H54 (cell line): ENCODE measurements at places on chromosomes 5 and 9.
A peak's percentile ranks its signal among the peaks of the same experiment; 100 is the strongest.

DNA sequence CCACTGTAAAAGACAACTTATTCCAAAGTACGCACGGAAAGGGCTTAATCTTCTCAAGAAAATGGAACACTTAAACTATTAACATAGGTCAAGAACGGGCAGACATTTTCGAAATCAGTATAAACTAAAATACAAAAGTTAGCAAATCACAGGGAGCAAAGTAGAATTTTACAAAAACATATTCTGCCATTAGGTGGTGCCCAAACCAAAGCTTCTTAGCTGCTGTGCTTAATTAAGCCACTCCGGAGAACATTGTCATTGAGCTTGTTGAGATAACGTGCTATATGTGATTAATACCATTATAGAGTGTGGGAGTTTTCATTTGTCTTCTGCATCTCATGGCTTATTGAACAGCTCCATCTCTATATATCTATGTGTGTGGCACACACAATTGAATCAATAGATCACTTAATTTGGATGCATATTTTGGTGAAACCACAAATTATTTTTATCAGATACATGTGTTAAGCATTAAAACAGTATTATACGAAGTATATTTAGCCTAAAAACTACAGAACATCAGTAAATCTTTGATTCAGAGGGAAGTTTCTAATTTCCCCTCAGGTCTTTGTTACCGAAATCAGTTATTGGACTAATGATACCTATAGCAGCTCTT lies 23.4 kb downstream of the UBLCP1 start:
- no peak for DNase-seq

DNA sequence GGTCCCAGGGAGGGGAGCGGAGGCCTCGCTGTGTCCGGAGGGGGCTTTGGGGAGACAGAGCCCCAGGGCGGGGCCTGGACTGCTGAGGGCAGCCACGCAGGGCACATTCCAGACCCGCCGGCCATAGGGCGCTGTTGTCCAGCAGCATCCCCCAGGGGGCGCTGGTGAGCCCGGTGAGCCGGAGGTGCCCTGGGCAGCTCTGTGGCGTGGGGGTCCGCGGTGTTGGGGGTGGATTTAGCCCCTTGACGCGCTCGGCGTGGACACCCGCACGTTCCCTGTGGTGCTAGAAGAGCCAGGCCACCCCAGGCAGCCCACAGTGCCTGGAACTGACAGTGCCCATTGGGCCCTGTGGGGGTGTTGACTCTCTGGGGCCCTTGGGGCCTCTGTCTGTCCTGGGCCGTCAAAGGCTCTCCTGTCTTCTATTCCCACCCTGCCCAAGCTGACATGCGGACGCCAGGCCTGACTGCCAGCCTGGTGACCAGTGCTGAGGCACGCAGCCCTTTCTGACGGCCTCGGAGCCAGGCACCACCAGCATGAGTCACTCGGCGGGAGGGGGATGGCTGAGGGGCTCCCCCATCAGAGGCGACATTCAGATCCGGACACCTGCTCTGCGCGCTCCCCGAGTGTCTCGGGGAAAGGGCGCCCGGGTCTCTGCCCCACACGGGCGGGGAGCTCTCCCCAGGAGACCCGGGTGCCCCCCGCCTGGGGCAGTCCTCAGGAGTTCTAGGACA lies 23.9 kb downstream of the TPPP start:
- DNase-seq: no peak

DNA sequence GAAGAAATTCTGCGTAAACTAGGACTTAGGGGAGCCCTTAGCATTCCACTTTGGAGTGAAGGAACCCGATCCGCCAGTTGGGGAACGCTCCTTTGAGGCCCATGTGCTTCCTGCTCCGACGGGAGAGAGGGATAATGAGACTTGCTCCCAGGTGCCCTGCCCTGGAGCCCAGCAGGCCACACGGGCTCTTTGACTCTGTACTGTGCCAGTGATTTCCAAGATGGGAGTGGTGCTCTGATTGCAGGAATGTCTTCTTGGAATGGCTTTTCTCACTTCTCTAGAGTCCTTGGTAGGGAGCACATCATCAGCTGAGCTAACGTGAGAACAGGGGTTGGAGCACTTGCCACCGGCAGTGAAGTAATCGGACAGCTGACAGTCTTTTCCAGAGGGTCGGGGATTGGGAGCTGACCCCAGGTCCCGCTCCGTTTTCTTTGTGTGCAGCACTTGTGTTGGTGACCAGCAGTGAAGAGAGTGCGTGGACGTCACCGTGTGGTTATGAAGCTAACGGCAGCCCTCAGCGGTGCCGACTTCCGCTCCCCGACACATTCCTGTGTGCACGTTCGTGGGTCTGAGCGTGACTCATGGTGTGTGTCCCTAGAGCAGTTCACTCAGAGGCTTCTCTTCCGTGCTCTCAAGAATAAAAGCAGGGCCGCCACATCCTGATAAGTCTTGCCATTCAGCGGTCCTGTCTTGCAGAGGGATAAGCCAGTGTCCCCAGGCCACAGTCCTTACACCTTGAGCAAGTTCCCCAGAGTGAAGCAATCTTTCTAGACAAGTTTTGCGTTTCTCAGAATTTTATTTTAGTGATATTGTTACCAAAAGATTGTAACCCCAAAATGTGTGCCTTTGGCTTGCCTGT lies 25.6 kb downstream of the ABL1 start:
- no peak for DNase-seq

DNA sequence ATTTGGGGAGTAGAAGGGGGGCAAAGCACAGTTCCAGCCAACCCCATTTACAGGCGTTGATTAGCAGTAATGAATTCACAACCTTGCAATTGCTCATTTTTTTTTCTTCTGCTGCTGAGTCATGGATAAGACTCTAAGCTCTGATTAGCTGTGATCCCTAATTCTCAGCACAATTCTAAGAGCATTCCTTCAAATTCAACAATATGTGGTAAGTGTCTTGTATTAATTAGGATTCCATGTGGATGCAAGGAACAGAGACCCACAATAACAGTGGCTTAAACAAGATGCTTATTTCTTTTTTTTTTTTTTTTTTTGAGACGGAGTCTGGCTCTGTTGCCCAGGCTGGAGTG lies 133.4 kb downstream of the PALM2AKAP2 start:
- DNase-seq: no peak

- DNase-seq: peak; percentile 27
Measured at GRCh38 chr5:151318850-151319732, 15.5 kb upstream of the SLC36A3 start.

GRCh38 chr5:129362456-129362855 lies 97.6 kb upstream of the ADAMTS19 start:
- no peak for DNase-seq

- peak; percentile 93 for DNase-seq
Measured at GRCh38 chr9:96383165-96383942, at the start of gene SLC35D2. Gene SLC35D2 (minus strand): TSS chr9:96383711. CDS start chr9:96383634, 77 bp downstream.

DNA sequence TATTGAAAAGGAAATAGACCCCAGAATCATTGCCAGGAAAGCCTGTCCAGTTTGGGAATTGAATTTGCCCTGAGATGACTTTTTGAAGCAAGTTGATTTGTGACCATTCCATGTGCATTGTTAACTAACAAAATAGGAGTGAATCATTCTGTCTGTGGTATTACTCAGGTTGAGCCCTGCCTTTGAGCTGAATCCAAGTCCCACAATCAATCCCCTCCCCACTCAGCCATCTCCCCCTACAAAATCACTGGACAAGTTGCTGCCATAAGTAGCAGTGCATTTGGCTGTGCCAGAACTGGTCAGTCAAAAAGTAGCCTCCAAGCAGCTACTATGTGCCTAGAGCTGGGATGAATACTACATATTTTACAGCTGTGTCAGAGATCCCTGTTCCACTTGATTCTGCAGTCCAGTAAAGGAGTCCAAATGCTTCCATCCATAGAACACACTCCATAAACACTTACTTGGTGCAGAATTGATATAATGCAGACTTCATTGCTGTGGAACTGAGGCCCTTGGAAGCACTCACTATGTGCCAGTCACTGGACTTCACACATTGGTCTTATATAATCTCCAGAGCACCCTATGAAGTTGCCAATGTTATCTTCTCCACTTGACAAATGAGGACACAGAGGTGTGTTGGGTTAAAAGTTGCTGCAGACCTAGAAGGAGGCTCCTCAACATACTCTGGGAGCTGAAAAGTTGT lies 96.1 kb downstream of the ZNF462 start:
- no peak for DNase-seq

DNA sequence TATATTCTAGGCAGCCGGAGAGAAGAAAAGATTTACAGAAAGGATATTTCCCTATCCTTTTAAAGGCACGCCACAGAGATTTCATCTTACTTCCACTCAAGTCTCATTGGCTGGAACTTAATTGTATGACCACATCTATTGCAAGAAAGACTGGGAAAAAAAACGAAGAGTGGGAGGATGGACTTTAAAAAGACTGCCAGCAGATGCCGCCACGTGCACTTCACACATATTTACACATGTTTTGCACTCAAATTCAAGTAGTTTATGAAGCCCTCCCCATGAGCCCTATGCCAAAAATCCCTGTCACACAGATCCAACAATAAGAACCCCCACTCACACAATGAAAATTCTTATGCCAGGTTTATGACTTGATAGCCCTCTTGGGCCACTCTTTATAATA lies 138.5 kb upstream of the TYRP1 start:
- DNase-seq: no peak

GRCh38 chr9:89617978-89618377 lies 13.2 kb downstream of the GADD45G start:
- no peak for DNase-seq

GRCh38 chr5:150487199-150488061 lies 20.5 kb upstream of the NDST1 start:
- no peak for DNase-seq

DNA sequence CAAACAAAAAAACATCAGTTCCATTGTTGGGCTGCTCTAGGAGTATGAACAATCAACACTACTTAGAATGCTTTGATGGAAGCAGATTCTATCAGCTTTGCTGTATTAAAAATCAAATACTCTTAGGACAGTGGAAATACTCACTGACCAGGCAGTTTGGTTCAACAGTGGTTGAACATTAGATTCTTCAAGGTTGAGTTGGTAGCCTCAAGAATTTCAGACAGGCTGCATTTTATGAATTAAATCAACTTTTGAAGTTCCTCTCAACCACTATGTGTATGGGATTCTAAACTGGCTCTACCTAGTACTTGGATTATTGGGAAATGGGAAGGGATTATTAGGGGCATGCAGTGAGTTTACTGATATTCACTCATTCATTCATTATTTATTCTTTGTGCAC lies 35.0 kb downstream of the ACTBL2 start:
- DNase-seq: no peak

- DNase-seq: no peak
Measured at GRCh38 chr5:158119961-158120723, 261.2 kb upstream of the CLINT1 start.

DNA sequence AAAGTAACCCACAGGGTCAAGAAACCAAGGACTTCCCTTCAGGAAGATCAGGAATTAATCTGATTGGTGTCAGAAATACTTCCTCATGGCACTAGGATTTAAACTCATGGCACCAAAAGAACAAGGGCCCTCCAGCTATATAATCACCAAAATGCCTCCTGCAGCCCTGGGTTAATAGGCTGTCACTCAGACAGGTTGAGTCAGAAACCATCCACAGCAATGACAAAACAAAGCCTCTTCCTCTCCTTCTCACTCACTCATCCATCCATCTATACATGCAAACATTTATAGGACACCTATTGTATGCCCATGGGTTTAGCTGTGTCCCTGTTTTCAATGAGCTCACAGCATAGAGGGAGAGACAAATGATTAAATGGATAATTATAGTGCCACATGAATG lies 62.5 kb upstream of the SPOCK1 start:
- no peak for DNase-seq

DNA sequence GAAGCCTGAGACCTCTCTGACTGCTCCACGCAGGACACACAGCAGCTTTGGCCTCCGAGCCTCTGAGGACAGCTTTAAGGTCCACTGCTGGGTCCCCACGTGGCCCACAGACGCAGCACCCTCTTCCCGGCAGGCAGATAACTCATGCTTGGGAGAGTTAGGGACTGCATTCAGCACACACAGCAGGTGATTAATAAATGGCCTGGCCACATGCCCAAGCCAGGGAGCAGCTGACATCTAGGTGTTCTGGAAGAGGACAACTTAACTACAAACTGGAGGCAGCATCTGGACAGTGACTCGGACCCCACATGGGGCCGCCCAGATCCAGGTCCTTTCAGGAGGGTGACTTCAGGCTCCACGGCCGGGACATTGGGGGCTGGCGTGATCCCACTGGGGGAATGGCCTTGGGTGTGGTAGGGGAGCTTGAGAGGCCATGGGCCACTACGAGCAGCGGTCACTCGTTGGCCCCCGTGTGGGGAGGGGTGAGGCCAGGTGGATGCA lies 11.3 kb downstream of the NINJ1 start:
- DNase-seq: no peak

DNA sequence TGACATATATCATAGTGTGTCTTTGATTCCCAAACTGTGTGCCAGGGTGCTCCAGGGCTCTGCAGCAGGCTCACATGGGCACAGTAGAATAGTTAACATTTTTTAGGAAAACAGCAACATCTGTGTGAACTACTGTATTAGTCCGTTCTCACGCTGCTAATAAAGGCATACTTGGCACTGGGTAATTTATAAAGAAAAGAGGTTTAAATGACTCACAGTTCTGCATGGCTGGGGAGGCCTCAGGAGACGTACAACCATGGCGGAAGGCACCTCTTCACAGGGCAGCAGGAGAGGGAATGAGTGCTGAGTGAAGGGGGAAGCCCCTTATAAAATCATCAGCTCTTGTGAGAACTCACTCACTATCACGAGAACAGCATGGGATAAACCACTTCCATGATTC lies 82.7 kb downstream of the EGFLAM start:
- DNase-seq: no peak

DNA sequence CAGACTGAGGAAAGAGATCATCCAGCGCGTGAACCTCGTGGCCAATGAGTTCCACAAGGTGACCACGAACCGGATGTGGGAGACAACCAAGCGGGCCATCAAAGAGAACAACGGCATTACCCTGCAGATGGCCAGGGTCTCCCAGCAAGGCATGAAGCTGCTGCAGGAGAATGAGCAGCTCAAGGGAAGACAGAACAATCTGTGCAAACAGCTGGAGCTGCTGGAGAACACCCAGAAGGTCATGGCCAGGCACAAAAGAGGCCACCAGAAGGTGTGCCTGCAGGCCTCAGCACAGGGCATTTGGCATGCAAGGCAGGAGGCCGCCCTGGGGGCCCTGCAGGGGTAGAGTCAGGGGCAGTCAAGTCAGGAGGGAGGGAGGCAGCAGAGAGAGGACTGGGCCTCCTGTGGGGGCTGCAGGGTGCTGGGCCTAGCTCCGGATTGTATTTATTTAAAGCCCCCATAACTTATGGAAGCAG lies 4.2 kb downstream of the PTRH1 start:
- DNase-seq: no peak

- no peak for DNase-seq
Measured at GRCh38 chr5:112138526-112138925, 280.6 kb downstream of the EPB41L4A start.
